ENCODE measurements at places on chromosomes 2 and 18.

- DNase-seq: no peak
Measured at GRCh38 chr2:9364373-9364772, 59.0 kb downstream of the ITGB1BP1 start.

GRCh38 chr2:150339951-150340350 is 147.5 kb downstream of the RND3 start:
- DNase-seq: no peak

GRCh38 chr2:21249367-21249766 is 125.6 kb downstream of the TDRD15 start:
- no peak for DNase-seq

DNA sequence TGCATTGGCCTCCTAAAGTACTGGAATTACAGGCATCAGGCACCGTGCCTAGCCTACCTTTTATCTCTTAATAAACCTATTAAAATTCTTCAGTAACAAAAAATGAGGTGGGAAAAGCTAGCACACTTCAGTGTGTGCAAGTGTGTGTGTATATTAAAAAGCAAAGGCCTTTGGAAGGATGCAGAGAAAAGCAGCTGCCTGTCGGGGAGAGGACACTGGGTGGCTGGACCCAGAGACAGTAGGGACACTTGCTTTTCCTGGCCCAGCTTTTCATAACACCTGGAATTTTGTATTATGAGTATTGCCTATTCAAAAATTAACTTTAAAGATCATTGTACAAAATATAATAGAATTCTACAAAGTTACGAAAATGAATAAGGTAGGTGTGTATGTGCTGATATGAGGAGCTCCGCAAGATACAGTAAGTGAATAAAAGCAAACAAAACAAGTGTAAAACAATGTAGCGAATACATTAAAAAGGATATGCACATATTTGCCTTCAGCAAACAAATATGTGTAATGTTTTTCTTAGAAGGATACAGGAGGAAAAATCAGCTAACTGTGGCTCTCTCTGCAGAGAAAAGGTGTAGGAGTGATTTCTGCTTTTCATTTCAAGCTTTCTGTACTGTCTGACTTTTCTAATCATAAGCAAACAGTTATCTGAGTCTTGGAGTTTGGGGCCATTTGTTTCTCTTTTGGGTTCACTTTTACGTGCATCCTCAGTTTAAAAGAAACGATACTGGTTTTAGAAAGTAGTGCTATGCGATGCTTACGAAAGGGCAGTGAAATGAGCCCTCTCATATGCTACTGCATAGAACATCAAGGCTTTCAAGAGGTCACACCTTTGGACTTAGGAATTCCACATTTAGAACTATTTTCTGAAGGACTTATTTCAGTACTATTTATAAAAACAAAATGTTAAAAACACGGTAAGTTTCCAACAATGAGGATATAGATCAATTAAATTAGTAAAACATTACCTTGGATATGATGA is 70.8 kb downstream of the USP40 start:
- no peak for DNase-seq

DNA sequence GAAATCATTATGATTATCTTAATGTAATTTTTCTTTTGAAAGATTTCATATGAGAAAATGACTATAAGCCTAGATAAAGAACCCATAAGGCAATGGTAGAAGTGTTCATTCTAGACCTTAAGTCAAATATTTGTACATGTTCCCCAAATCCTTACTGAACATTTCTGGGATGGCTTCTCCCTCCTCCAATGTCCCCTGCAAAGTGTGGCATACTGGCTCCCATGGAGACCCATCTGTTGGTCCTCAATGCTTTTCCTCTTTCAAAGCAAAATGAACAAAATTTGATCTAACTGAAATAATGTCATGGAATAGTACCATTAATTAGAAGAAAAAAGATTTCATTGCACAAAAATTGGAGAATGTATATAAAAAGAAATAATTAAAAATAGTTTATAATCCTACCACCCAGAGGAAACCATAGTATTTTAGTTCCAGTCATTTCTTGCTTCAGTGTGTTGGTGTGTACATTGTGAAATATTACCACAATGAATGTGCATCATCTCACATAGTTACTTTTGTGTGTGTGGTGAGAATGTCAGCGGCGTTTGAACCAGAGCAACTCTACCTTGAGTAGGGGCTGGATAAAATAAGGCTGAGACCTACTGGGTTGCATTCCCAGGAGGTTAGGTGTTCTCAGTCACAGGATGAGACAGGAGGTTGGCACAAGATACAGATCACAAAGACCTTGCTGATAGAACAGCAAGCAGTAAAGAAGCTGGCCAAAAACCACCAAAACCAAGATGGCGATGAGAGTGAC is 181.3 kb downstream of the UXS1 start:
- no peak for DNase-seq

- peak; percentile 63 for DNase-seq
Measured at GRCh38 chr18:75210274-75211001, at the start of gene TSHZ1. TSHZ1 (plus strand) TSS chr18:75210797; CDS start chr18:75211877, 1,080 bp downstream.

DNA sequence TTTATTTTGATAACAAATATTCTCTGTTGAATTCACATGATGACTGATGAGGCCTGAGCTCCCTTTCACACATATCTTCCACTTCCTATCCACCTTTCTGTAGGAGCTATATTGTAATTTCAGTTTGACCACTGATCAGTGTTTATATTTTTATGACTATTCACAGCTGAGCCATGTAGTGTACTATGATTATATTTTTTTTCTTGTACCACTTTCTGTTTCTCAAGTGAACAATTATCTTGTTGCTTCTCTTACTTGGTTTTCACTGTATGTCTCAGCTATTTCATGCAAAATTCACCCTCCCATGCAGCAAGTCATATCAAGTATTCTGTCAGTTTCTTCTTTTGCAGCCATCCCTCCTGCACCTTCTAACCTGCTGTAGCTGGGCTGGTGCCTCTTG is 78.4 kb downstream of the TMEM247 start:
- no peak for DNase-seq

DNA sequence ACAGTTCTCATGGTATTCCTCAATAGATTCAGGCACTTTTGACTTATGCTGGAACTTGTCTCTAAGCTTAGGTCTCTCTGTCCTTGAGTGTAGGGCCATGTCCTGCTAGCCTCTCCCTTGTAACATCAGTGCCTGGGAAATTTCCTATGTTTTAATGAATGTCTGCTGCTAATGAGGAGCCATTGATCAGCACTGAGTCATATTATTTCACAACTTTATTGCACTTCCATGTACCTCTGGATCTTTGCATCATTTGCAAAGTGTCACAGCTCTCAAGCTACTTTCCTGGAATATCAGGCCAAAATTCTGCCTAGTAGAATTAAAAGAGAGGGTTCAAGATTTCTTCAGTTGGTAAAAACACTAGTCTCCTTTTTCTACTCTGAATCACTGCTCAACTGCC is 102.5 kb downstream of the GAREM1 start:
- DNase-seq: no peak

DNA sequence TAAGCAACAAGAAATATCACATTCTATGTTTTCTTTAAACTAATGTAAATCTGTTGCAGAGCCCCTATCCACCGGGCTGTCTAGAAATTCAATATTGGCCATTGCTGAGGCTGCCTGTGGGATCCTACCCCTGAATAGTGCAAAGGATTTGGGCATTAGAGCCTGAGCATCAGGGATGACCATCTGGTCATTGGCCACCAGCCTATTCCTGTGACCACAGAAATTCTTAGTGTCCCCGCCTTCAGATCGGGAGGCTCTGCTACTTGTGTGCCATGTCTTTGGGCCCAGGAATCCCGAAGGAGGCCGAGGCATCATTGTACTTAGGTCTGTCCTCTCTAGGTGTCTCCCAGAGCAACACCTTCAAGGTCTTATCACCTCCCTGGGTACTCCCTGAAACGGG is 73.8 kb downstream of the HRH4 start:
- no peak for DNase-seq

DNA sequence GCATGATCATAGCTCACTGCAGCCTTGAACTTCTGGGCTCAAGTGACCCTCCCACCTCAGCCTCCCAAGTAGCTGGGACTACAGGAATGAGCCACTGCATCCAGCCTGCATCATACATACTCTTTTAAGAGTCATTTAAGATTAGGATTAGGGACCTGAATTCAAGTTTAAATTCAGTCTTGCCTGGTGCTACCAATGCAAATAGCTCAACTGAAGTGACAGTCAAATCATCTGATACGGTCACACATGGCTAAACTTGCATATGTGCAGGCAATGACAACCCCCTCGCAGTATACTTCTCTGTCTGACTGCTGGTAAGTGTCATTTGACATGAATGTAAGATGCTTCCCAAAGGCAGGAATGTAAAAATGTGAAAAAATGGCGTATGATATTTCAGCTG is 31.8 kb upstream of the TMEM131 start:
- no peak for DNase-seq

GRCh38 chr2:148675708-148676107 is 31.2 kb downstream of the EPC2 start:
- DNase-seq: no peak

- no peak for DNase-seq
Measured at GRCh38 chr2:74856004-74856578, 22.2 kb downstream of the HK2 start.

GRCh38 chr18:23731861-23732260 is 42.6 kb downstream of the LAMA3 start:
- DNase-seq: no peak

DNA sequence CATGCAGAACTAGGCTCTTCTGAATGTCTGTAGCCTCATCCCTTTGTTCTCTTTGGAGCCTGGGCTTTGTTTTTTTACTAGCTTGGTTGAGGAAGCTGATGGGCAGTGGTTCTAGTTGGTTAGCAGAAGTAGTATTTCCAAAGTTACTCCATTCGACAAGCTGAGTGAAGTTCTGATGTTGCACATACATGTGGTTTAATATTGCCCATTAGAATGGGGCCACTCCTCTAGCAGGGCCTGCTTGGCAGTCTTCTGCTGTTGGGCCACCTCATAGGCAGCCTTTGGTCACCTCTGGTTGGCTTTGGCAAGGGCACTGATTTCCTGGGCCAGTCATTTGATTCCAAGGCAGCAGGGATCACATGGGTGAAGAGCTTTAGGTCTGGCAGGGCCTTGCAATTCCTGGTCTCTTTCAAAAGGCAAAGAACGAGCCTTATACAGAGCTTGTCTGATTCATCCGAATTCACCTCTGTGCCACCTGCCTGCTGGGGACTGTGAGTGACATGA is 2.5 kb downstream of the RPIA start:
- DNase-seq: no peak

GRCh38 chr2:58756336-58756735 is 515.2 kb upstream of the FANCL start:
- DNase-seq: no peak

GRCh38 chr2:85376291-85377065 is 21.9 kb downstream of the ELMOD3 start:
- DNase-seq: no peak

DNA sequence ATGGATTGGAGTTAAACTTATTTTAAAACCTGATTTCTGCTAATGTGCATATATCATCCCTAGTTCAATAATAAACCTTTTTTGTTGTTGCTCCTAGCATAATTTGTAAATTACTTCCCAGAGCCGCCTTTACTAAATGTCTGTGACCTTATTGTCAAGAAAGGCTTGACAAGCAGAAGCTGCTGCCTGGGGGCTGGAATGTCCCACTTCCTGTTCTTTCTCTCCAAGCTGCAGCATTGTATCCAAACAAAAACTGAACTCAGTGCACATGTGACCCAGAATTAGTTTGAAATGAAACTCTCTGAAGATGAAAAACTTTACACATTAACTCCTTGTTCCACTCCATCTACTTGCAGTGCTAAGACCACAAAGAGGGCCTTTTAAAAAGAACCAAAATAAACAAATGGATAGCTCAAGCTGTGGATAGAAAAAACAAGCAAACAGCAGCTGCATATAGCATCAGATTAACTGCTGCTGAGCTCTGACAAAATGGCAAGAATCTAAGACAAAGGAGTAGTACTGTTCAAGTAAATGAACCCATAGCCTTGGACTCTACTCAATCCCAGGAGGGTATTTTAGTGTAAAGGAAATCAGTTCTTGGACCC is 99.8 kb upstream of the NEUROD1 start:
- DNase-seq: no peak

- DNase-seq: no peak
Measured at GRCh38 chr2:159193791-159194190, 92.7 kb downstream of the WDSUB1 start.

DNA sequence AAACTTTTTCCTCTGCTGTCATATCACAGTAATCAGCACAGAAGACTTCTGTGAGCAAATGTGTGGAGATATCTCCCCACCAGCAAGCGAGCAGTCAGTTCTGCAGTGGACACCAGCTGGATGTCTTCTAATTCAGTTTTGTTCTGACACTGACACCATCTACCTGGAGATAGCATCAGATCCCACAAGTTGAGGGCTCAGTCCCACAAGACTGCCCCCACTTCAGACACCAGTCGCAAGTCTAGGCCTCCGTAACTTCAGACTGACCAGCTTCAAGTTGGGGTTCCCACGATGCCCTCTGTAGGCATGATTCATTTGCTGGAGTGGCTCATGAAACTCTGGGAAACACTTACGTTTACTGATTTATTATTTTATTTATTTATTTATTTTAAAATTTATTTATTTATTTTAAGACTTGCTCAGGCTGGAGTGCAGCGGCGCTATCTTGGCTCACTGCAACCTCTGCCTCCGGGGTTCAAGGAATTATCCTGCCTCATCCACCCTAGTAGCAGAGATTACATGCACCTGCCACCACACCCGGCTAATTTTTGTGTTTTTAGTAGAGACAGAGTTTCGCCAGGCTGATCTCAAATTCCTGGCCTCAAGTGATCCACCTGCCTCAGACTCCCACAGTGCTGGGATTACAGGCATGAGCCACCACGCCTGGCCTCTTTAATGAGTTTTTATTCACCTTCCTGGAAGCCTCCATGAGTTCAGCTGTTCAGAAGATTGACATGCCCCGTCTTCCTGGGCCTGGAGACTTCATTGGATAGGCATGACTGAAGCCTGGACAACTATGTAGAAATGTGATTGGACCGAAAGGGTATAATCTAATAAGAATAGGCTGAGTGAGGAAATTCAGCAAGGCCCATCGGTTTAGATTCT is 55.7 kb downstream of the PAPOLG start:
- no peak for DNase-seq

DNA sequence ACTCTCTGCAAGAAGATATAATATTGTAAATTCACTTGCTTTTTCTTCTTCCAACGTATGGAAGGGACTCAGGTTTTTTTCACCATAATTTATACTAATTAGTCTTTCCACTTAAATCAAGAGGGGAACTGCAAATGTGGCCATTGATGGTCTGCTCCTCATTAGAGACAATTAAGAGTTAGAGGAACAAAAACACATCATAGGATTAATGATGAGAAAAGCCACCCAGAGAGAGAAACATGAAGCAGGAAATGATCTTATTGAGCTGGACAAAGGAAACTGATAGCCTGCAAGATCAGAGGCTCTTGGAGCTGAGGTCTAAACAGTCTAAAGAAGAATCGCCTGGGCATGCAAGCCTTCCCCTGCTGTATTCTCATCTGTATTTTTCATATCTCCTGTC is 151.2 kb upstream of the NRP2 start:
- DNase-seq: no peak

GRCh38 chr2:8849327-8849726 is 11.9 kb upstream of the KIDINS220 start:
- no peak for DNase-seq

GRCh38 chr2:151357359-151357758 is at the start of gene TNFAIP6:
TNFAIP6 (plus strand) TSS chr2:151357592; CDS start chr2:151357667, 75 bp downstream.
- no peak for DNase-seq

- no peak for DNase-seq
Measured at GRCh38 chr18:44835703-44836102, 155.0 kb downstream of the SETBP1 start.

All from T follicular helper cell (primary cell).